ENCODE measurements at places on chromosomes 2 and 18.
A peak's percentile ranks its signal among the peaks of the same experiment; 100 is the strongest.

DNA sequence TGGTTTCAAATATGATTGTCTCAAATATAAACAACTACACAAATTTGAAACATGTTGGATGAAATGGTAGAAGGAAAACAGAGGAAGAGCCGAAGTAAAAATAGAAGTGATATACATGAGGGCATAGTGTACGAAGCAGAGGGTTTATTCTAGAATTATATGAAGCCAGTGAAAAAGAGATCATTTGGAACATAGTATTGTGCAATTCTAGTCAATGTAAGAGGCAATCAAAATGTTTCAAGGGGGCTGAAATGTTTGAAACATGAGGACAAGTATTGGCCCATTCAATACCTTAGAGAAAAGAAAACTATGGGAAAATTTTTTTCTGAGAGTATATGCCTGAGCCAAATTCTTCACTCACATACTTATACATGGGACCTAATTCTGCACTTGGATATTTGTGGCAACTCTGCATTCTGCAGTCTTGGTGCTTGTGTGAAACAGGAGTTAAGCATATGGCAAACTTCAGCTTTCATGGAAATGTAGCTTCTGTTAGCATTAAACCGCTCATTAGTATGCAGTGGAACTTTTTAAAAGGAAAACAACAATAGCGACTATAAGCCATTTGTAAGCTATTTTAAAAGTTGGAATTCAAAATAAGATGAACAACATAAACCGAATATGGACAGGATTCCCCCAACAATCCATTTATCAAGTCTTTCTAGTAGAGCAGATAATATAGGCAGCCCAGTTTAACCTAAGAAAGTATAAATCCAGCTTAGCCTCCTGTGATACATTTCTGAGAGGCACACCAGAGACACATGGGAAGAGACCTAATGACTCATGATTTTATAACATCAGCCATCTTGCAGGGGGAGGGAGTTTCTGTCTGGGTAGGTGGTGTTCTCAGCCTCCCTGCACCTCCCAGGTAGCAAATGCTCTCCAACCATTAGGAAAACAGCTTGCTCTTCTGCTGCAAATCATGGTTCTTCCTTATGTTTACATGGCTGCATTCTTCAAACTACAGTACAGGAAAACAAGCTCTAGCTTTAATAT lies 197.8 kb downstream of the PAX3 start:
- DNase-seq = no peak

DNA sequence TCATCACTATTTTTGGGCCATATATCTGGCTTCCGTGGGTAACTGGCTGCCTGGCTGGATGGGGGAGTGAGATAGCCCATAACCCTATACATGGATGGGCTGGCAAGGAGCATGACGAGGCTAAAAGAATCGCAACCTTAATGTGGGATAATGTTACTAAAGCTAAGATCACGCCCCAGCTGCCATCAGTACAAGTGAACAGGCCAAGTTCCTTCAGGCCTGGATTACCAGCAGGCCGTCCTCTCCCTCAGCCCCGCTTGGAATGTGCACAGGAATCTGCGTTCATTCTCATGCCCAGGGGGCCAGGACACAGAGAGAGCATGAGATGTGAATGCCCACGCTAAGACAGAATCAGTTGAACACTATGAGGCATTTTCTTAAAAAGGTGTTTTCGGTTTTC lies 34.7 kb downstream of the RMC1 start:
- no peak for DNase-seq

DNA sequence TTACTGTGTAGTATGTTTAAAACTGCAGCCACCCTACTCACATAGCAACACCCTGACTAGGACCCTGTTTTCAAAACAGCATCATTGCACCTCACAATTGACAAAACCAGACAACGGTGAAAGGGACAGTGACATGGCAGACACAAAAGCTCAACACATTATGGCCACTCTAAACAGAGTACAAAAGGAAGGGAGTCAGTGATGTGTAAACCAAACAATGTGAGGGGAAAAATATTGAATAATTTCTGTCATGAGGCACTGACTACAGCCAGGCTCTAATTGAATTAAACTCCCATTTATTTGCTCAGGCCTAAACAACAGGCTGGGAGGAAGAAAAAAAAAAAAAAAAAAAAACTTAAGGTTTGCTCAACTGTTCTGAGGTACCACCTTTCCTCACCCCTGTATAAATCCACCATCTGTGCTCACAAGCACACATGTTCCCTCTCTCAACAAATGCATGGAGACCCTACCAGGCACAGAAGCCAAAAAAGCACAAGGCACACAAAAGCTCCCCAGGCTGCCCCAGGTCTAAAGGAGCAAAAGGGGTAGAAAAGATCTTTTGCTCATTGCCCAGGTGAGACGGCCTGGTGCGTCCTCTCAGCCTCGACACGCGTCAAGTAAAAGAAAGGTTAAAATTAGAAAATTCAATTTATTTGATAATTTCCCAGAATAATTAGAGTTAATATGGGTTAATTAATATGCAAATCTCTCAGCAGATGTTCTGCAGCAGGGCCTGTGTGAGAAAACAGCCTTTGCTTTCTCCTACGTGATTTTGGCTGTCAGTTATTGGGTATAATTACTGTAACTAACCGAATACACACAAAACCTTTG lies 80.9 kb downstream of the ZEB2 start:
- no peak for DNase-seq

GRCh38 chr18:23992089-23992940 lies 22.2 kb upstream of the TTC39C start:
- peak; percentile 59 for DNase-seq

GRCh38 chr2:126649101-126649500 lies 6.9 kb upstream of the GYPC start:
- DNase-seq = no peak

DNA sequence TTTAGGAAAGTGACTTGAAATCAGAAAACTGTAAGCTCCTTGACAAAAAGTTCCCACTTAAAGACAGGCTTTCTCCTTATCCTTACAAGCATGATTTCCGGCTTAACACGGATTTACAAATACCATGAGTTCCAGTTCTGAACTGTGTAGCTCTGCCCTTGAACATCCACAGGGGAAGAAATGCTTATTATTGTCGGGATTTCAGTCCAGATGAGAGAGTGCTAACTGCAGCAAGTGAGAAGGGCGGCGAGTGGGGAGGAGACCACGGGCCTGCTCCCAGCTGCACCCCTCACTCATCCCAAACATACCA lies 73.1 kb downstream of the LRRC30 start:
- DNase-seq = no peak

DNA sequence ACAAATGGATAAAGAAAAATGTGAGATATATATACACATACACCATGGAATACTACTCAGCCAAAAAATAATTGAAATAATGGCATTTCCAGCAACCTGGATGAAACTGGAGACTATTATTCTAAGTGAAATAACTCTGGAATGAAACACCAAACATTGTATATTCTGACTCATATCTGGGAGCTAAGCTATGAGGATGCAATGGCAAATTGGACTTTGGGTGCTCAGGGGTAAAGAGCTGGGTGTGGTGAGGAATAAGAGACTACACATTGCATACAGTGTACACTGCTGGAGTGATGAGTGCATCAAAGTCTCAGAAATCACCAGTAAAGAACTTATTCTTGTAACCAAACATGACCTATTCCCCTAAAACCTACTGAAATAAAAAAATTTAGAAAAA lies 636.0 kb upstream of the LRATD1 start:
- DNase-seq = no peak

- no peak for DNase-seq
Measured at GRCh38 chr2:61196671-61197070, 34.7 kb downstream of the C2orf74 start.

GRCh38 chr2:8860239-8860638 lies 22.8 kb upstream of the KIDINS220 start:
- DNase-seq = no peak

GRCh38 chr18:6776188-6776587 lies 46.7 kb downstream of the ARHGAP28 start:
- no peak for DNase-seq

GRCh38 chr2:112000399-112001135 lies 54.5 kb upstream of the TMEM87B start:
- no peak for DNase-seq

DNA sequence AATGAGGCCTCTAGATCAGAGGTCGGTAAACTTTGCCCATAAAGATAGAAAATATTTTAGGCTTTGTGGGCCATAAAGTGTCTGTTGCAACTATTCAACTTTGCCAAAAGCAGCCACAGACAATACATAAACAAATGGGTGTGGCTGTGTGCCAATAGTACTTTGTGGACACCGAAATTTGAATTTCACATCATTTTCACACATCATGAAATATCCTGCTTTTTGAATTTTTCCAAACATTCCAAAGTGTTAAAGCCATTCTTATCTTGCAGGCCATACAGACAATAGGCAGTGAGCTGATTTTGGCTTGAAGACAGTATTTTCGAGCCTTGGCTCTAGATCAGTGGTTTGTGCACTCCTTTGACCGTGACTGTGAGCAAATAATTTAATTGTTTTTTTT lies 51.1 kb upstream of the EPC2 start:
- DNase-seq = no peak

GRCh38 chr2:196504788-196505187 lies 134.7 kb upstream of the CCDC150 start:
- peak; percentile 64 for DNase-seq

GRCh38 chr2:88188748-88189147 lies 18.6 kb downstream of the THNSL2 start:
- DNase-seq = no peak

DNA sequence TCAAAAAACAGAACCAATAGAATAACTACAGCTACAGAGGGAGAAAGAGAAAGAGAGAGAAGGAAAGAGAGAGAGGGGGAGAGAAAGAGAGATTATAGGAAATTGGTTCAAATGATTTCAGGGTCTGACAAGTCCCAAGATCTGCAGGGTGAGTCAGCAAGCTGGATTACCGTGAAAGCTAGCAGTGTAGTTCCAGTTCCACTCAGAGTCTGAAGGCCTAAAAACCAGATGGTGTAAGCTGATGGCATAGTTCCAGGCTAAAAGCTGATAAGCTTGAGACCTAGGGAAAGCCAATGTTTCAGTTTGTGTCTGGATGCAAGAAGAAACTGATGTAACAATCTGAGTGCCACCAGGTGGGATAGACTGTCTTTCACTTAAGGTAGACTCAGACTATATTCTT lies 397.7 kb downstream of the TRIB2 start:
- DNase-seq = no peak

DNA sequence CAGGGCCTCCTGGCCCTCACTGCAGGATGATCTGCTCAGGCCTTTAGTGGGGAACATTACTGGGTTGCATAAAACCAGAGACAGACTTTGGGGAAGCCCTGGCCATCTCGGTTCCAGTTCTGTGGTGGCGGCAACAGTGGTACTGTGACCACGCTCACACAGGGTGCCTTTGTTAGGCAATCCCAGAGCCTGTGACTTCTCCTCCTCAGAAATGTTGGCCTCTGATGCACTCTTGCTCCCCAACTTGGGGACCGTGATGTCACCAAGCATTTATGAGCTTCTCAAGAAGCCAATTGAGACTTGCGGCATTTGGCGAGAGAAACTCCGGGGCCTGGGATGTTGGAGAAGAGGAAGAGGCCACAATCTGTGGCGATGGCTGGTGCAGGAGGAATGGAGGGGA lies 80.9 kb upstream of the PKDCC start:
- DNase-seq = no peak

DNA sequence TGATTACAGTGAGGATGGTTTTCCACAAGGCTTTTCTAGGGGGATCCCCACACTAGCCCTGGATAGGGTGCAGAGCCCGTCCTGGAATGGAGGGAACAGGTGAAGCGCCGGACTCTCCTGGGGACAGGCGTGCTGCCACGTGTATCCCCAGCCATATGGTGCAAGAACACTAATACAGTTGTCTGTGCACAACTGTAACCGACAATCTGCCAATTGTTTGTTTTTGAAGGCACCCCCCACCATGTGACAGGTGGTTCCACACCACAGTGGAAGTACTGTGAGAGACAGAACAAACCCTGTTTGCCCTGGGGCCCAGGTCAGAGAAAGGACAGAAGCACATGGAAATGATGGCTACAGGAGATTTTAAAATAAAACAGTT lies 52.9 kb downstream of the MYCN start:
- no peak for DNase-seq

GRCh38 chr2:238884122-238884811 lies 36.4 kb downstream of the TWIST2 start:
- DNase-seq = no peak

GRCh38 chr2:6072276-6072675 lies 380.1 kb downstream of the SOX11 start:
- DNase-seq = no peak

GRCh38 chr2:20626698-20627513 lies 24.0 kb downstream of the HS1BP3 start:
- no peak for DNase-seq

DNA sequence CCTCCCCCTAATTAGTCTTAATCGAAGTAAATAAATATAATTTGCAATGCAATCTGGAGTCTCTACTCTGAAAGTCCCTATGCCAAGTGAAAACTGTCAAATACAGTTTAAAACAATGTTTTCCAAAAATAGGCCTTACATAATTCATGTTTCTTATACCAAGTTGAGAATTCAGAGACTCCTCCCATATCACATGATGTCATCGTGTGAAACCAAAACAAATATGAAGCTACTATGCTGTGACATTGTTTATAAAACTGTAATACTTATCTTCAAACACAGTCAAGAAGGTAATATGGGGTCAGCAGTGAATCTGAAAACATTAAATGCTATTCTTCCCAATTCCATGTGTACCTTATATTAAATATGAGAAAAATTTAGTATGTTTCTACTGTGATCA lies 940.2 kb upstream of the FANCL start:
- DNase-seq = no peak

DNA sequence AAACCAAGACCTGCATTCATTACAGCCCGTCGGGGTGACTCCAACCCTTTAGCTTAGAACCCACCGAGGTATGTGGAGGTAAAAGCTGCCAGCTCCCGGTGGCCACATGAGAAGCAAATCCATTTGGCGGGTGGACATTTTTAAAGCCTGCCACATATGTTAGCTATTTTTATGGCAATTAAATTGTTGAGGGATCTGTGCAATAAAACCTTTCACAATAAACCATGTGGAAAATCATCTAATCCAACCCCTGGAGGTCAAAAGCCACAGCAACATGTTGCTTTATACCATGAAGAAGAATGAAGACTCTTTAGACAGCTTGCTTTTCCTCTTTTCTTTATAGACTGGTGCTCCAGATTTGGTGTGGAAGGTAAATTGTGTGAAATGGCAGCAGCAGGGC lies 176.3 kb downstream of the AGPS start:
- no peak for DNase-seq

- DNase-seq = no peak
Measured at GRCh38 chr2:108974674-108975073, 14.3 kb downstream of the EDAR start.

- DNase-seq = no peak
Measured at GRCh38 chr2:54909001-54909400, 141.2 kb downstream of the RTN4 start.

GRCh38 chr18:75261430-75262223 lies 51.0 kb downstream of the TSHZ1 start:
- peak; percentile 34 for DNase-seq

DNA sequence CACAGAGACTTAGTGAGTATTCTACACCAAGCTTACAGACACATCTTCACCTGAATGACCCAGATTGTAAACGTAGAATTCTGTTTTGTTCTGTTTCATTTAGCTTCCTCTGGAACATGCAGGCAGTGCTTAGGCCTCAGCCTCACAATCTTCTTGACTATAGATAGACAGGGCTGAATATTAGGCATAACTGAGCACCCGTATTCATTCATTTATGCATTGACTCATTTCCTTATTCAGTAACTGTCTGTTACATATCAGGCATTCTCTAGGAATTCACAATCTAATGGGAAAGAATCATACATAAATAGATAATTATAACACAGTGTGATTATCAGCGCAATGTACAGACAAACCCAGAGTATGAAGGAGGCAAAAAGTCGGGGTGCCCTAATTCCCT lies 124.9 kb upstream of the ETAA1 start:
- no peak for DNase-seq

Data from GM06990 (cell line).